ENCODE measurements at places on chromosomes 7 and 10. TPM values are rescaled to one million over a fixed set of nuclear protein-coding genes. Genes with fewer than 3 reads are reported as not detected.

- no peak for DNase-seq
These were observed 115.3 kb downstream of the KCNMA1 start for GRCh38 chr10:77522268-77522809.

GRCh38 chr10:19915125-19915524, 98.9 kb downstream of the PLXDC2 start:
- no peak for DNase-seq

DNA sequence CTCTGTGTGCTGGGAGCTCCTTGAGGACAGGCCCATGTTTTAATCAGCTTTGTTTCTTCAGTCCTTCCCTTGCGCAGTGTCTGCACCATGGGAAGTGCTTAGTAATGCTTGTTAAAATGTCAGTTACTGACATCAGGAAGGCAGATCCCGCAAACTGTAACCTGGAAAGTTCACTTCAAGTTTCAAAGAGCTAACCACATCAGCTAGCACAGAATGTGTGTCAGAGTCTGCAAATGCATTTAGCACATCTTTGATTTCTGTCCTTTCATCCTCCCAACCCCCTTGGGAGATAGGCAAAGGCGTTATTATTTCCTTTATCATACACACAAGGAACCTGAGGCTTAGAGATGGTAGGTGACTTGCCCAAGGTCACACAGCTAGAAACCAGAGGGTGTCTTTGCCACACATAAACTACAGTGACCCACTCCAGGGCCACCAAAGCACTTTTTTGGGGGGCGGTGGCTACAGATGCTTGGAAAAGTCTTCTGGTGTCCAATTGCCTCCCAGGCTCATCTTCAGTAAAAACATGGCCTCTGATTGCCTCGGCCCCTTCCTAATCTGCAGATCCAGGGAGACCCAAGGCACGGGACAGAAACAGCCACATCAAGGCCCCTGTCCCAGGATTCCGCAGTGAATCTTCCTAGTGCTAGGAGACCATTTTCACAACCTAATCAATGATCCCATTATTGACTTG, 116.2 kb upstream of the GPR26 start:
- DNase-seq: no peak

DNA sequence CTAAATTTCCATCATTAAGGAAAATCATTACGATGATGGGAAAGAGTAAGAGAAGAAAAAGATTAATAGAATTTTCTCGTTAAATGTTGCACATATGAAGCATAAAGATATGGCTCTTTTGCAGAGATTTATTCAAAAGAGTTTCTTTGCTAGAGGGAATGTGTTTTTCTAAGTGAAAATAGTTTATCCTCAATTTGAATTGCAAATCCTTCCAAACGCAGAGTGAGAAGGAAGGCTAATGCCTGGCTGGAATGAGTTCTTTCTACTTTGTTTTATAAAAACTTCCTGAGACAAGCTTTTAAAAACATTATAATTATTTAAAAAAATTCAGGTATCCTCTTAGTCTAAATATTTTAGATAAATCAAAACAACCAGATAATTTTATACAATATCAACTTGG, 14.2 kb downstream of the CYP26A1 start:
- DNase-seq: no peak

AQP1 gene
- 69.6 TPM for total RNA-seq

IGFBP3 gene
- total RNA-seq: 296 TPM

- no peak for DNase-seq
These were observed 266.3 kb downstream of the PPP1R3A start for GRCh38 chr7:113652501-113652900.

GRCh38 chr10:126170371-126170770, 217.9 kb downstream of the ADAM12 start:
- DNase-seq: no peak

DNA sequence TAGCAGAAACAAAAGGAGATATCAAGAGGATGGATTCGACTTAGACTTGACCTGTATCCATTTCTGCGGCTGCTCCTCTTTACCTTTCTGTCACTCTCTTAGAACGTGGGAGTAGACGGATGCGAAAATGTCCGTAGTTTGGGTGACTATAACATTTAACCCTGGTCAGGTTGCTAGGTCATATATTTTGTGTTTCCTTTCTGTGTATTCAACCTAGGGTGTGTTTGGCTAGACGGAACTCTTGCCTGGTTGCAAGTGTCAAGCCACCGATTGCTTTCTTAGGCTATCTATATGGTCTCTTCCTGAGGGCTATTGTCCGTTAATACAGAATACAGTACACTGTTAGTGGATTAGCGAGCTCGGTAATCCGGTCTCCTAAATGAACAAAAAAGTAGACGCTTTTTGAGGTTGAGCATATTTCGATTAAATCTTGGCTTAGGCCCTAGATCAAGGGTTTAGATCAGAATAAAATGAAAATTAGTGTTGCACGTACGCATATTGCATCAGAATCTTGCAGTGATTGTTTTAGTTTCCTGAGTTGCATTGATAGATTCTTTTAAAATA, 1.2 kb downstream of the PTEN start:
- DNase-seq: no peak

DNA sequence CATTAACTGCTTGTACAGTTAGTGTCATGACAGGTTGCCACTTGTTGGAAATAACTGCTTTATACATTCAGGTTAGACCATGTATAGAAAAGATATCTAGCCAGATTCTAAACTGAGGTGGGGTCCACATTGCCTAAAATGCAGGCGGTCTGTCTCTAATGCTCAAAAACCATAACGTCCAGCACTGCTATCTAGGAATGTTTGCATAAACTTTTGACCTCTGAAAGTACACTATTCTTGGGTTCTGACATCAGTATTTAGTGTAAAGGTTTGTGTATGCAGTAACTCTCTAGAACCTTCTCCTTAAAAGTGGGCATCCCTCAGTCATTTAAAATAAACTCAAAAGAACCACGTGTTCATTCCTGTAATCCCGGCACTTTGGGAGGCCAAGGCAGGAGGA, 10.3 kb upstream of the FAM171A1 start:
- DNase-seq: no peak
